MM.1S (cell line): ENCODE measurements at places on chromosomes 5 and 9.
A peak's percentile ranks its signal among the peaks of the same experiment; 100 is the strongest.

DNA sequence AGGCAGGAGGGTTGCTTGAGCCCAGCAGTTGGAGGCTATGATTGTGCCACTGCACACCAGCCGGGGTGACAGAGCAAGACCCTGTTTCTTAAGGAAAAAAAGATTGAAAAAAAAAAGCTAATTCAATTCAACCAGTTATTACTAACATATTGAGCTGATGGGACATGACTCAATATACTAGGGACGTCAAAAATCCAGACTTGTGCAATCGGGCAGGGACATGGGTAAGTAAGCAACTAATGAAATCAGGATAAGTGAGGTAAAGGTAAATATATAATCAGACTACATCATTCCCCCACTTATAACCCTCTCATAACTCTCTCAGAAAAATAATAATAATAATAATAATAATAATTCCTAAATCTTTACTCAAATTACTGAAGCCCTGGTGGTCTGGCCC, 975 bp upstream of the HAVCR1 start:
- no peak for DNase-seq

DNA sequence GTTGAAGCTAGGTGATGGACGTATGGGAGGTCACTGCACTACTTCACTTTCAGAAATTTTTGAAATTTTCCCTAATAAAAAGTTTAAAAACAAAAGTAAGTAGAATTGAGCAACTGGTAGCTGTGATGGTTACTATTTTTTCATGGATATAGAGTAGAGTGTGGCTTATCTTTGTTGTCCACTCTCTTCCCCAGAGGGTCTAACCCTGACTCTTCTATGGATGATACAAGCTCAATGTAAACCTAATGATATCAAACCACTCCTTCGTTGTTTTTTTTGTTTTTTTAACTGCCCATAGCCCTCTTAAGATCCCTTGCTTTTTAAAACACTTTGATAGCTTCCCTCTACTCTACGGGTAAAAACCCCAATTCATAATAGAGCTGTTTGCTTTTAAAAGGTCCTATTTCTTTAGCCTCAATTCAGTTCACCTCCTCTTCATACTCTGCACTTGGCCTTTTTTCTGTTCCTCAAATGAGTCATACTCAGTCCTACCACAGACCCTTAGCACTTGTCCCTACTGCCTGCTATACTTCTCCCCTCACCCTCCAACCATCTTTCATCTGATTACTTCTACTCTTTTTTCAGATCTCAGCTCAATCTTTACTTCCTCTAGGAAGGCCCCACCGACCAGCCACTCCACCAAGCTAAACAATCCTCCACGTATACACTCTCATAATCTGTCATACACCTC, 2.6 kb downstream of the HDAC3 start:
- DNase-seq, result no peak

GRCh38 chr5:134451936-134452505, 40.3 kb upstream of the CDKN2AIPNL start:
- DNase-seq, result no peak

GRCh38 chr9:78424299-78424698, 127.4 kb downstream of the PSAT1 start:
- no peak for DNase-seq

DNA sequence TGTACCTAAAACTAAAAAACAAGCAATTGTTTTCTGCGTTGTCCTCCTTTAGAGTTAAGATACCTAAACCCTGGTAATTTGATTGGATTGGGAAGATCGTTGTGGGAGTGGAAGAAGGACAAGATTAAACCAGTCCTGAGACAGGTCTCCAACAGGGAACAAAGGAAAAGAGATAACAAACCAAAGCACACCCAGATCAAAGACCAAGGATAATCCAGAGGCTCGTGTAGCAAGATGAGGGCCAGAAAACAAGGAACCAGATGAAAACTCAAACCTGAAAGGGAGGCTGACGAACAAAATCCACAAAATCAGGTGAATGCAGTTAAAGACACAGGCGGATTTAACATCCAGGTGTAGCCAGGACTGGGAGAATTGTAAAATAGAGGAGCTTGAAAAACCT, 618.1 kb downstream of the SLCO4C1 start:
- no peak for DNase-seq

- DNase-seq, result no peak
Measured at GRCh38 chr9:134406366-134407120, 80.3 kb downstream of the RXRA start.

DNA sequence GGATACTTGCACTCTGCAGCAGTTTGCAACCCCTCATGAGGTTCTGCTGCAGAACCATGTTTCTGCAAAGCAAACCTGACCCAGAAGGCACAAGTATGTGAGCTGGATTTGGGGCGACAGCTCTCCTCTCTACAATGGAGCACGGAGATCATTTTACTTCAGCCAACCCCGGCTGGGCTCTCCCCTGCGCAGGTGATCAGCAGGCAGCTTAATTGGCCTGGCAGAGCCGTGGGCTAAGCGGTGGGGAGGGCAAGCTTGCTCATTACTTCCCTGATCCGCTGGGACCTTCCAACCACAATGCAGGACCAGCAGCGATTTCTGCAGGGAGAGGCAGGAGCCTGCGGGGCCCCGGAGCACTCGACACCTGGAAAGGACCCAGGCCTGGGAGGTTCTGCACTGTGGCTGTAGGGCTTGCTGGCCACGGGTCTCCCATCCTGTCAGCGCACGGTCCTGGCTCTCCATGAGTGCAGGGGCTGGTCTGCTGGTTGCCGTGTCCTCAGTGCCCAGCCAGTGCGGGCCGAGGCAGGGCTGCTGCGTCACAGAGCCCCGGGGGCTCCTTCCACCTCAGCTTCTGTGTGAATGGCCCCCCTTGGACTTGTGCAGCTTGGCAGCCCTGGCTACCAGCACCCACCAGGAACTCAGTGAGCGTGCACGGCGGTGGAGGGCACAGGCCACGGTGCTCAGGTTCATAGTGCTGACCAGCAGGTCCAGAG, 51.8 kb upstream of the RAPGEF1 start:
- no peak for DNase-seq

- no peak for DNase-seq
Measured at GRCh38 chr5:172929371-172929838, 29.8 kb upstream of the RPL26L1 start.

GRCh38 chr5:86797677-86798076, 179.9 kb downstream of the COX7C start:
- no peak for DNase-seq

- DNase-seq, result no peak
Measured at GRCh38 chr5:171295801-171296200, 13.2 kb upstream of the TLX3 start.

DNA sequence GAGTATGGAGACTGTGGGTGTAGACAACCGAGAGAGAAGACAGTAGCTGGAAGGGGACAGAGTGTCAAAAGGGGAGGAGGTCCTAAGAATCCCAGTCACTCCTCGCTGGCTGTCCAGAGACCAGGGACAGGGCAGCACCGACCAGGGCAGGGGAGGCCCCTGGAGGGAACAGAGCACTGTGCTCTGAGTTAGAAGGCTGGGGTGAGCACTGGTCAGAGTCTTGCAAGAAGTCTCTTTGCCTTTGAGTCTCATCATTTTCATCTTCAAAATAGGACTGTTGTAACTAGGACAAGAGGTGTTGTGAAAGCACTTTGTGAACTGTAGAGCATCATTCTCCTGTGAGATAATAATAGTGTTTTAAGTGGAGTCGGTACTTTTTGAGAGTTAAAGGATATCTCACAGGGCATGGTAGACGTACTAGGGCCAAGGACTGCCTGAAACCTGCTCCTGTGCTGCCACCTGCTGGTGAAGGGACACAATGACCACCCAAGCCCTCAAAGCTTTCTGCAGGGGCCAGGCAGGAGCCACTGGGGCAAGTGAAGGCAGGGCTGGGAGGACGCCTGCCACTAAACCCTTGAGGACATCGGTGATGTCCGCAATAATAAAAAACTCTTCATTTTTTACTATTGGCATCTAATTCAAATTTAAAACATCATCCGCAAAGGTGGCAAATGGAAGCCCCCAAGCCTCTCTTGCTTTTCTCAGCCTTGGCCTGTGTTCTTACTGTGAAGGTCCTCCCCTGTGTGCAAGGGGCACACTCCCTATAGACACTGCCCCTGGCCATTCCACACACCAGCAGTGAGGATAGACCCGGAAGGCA, 28.2 kb downstream of the SLC6A7 start:
- peak; percentile 82 for DNase-seq

DNA sequence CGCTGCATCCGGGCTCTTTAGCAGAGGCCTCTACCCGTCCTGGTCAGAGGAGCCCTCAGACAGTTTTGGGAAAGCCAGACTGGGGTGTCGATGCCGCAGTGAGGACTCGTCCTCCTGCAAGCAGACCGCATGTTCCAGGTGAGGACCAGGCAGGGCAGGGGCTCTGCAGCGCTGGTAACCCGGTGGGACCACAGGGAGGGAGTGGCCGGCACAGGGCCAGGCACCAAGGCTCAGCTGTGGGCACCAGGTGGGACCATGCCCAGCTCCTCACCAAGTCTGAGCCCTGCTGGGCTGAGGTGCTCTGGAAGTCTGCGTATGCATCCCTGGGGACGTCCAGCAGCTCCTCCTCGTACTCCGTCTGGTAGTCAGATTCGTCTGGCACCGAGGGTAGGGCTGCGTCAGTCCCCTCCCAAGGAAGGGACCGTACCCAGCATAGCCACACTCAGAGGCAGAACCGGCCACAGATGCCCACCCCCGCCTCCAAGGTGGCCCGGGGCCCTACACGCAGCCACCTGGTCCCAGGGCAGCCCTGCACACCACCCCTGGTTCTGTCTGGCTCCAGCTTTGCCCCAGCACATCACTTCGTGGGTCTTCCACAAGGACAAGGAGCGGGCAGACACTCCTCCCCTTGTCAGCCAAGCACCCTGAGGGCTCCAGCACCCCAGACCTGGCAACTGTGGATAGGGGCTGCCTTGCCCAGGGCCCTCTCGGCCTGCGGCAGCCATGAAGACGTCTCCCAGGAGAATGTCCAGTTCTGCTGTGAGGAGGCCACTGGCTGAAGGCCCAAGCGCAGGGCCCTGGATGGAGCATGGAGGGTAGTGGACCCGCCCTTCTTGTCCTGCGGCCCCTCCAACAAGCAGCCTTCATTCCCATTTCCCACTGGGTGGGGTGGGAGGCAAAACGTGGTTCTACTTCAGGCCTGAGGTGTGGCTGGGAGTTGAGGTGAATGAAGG, 1.5 kb upstream of the NSMF start:
- DNase-seq, result no peak

DNA sequence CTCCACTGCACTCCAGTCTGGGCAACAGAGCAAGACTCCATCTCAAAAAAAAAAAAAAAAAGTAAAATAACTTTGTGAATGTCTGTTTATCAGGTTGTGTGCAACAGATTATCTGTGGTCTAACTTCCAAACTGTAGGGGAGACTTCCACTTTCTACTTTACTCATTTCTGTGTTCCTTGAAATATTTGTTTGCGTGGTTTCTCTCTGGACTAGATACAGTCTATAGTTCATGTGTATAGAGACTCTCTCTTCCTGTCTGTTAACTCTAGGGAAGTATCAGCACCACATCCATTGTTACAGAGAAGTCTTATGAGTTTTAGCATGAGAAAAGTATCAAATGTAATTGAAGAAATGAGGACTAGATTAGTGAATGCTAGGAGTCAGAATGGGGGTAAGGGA, 168.3 kb downstream of the LPAR1 start:
- DNase-seq, result no peak
